HuH-7.5 (cell line): ENCODE measurements at places on chromosomes 3 and 15.

DNA sequence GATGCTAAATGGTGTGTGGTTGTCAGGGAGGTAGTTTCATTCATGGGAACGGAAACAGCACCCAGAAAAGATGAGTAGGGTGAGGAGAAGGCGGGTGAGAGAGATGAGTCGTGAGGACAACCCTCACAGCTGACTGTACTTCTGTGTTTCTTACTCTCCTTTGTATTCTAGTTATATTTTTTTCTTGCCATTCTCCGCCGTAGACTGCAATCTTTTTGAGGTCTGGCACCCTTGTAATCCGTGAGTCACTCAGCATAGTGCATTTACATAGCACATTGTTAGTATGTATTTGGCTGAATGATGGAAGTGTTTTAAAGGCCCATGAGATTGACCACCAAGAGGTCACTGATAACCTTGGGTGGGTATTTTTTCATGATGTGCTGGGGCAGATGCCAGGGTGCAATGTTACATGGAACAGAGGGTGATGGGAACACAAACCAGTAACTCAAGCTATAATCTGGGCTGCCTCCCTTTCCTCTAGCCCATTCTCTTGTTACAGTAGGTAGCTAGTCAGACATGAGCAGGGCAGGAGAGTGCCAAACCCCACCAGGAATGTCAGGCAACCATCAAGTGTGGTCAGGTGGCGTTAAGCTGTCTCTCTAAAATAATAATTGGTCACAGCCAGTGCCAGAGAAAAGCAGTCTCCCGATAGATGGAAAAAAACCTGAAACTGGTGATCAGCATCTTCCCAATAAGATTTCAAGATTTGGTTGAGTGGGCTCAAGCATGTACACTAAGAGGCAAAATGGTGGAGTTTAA, 18.8 kb upstream of the DGKG start:
- DNase-seq: no peak

DNA sequence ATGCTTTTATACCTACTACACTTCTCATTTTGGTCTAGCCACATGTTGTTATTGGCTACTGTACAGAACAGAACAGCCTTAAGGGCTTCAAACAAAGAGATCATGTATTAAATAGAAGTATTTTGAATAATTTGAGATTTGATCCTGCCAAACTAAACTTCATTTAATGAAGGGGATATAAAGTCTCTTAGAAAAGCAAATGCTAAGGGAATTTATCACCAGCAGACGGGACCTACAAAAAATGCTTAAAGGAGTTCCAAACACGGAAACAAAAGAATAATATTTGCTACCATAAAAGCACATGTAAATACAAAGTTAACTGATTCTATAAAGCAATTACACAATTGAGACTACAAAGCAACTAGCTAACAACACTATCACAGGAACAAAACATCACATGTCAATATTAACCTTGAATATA, 23.6 kb upstream of the FMN1 start:
- no peak for DNase-seq

- DNase-seq: no peak
Observed at GRCh38 chr15:37109168-37109871, 9.0 kb upstream of the MEIS2 start.

GRCh38 chr3:186277268-186277909, 84.6 kb downstream of the DGKG start:
- DNase-seq: no peak

GRCh38 chr3:79278681-79279080, 489.1 kb downstream of the ROBO1 start:
- no peak for DNase-seq

GRCh38 chr3:156782921-156783320, 43.2 kb upstream of the LEKR1 start:
- DNase-seq: no peak

- DNase-seq: no peak
Observed at GRCh38 chr15:77476995-77477394, 56.3 kb downstream of the HMG20A start.

DNA sequence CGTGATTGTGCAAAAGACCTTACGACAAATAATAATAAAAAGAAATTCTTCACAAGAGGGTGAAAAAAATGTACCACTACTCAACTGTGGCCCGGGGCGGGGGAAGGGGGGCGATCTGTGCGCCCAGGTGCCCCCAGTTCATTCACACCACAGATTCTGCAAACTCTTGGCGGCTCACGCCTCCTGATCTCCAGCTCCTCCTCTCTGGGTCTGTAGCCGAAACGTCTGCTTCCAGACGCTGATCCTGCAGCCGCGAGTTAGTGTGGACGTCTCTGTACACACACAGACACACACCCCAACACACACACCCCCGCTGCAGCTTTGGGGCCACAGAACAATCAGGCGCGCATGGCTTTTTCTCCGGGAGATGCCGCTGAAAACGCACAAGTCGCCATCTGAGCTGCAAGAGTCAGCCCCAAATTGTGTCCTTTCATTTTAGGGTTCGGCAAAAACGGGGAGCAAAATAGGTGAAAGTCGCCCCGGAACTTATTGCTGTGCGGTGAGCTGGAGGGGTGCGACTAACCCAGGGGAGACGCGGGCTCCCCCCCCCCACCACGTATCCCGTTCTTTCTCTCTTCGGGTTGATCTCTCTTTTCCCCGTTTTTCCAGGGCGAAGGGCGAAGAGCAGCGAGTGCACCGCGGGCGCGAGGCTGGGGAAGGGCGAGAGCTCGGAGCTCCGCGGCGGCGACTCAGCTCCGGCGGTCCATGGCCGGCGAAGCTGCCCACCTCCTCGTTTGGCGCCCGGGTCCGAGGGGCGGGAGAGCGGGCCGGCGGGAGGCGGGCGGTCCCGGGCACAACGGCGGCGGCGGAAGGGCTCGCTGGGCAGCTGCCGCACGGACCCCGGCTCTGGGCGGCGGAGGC, 505 bp upstream of the WNT5A start:
- no peak for DNase-seq

GRCh38 chr3:10434144-10434937, 71.0 kb downstream of the ATP2B2 start:
- DNase-seq: no peak

GRCh38 chr3:160676547-160677303, at the start of gene ARL14:
Gene ARL14, plus strand, starts transcription at chr3:160677160. Its CDS starts 187 bp downstream, at chr3:160677347.
- DNase-seq: no peak

DNA sequence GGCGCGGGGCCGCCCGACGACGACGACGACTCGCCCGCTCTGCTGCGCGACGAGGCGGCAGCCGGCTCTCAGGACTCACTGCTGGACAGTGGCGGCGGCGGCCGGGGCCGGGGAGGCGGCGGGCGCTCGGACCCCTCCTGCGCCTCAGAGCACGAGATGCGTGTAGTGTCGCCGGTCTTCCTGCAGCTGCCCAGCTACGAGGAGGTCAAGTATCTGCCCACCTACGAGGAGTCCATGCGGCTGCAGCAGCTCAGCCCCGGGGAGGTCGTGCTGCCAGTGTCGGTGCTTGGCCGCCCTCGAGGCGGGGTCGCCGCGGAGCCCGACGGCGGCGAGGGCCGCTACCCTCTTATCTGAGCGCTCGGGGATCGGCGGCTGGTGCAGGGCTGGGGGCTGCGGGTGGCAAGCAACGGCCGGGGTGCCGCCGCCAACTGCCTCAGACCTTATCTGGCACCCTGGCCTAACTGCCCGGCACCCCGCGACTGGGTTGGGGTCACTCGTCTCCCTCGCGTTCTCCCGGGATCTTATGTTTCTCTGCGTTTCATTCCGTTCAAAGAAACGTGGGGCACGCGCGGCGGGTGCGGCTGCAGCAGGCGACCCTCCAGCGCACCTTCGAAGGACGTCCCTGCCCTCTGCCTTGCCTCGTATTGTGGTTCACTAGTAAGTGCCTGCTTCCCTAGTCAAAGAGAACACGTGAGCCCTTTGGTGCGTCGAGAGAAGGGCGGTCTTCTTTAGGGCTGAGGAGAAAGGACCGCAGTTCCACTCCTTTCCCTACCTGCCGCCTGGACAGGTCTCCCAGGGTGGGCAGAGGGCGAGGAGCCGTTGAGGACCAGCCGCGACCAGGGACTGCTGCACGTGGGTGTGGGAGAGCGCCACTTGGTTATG, 1.0 kb downstream of the C3orf80 start:
- peak; percentile 32 for DNase-seq

GRCh38 chr3:130849091-130849552, 44.8 kb upstream of the ATP2C1 start:
- DNase-seq: no peak

DNA sequence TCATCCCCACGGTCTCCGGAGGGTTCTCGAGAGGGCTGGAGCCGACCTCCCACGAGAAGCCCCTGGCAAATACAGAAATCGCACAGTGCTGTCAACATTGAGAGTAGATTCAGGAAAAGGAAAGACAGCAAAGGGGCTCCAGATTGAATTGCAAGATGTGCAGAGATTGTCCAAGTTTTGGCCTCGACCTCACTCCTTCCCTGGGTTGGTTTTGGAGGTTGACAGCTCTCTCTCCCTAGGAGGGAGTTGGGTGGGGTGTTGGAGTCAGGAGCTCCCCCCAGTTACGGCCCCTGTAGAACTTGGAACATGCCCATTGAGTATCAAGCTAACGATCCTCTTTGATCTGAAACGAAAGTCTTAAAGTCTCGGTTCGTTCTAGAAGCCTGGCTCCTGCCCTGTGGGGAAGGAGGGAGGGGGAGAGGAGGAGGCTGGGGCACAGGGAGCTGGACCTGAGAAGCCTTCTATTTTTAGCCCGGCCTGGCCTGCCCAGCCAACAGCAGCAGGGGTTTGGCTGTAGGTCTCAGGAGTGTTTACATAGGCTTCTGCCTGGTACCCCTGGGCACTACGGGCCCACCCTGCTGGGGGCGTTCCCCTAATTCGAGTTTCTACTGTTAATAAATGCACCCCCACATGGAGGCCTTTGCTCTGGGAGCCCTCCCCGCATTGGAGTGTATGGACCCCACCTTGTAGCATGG, 672 bp upstream of the KY start:
- DNase-seq: no peak

GRCh38 chr3:188108703-188109412, 45.1 kb upstream of the LPP start:
- no peak for DNase-seq
